ENCODE measurements at places on chromosomes 1 and 21.
A peak's percentile ranks its signal among the peaks of the same experiment; 100 is the strongest.

DNA sequence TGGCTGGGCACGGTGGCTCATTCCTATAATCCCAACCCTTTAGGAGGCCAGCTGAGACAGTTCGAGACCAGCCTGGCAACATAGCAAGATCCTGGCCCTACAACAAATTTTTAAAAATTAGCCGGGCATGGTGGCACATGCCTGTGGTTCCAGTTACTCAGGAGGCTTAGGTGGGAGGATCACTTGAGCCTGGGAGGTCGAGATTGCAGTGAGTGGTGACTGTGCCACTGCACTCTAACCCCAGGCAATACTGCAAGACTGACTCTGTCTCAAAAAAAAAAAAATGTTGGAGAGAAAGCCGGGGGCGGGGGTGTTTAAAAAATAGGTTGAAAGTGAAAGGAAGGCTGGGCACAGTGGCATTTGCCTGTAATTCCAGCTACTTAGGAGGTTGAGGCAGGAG lies 16.5 kb downstream of the CLDN19 start:
- DNase-seq = no peak
- no peak overlapping the region for H3K27ac ChIP-seq
- no peaks in the 10 kb centered on the region for H3K27me3 ChIP-seq
- H3K36me3 ChIP-seq = no peaks in the 10 kb centered on the region
- no peaks in the 10 kb centered on the region for H3K4me1 ChIP-seq

GRCh38 chr1:203117611-203118575 lies 9.6 kb upstream of the ADORA1 start:
- DNase-seq = peak; percentile 9
- no peak overlapping the region for H3K27ac ChIP-seq
- H3K4me1 ChIP-seq = no peaks in the 10 kb centered on the region
- no peak overlapping the region for H3K4me3 ChIP-seq
- H3K27me3 ChIP-seq = peaks cover 16% of the 10 kb centered on the region
- H3K36me3 ChIP-seq = no peaks in the 10 kb centered on the region

- H3K4me3 ChIP-seq = no peak overlapping the region
- H3K27me3 ChIP-seq = no peaks in the 10 kb centered on the region
- no peaks in the 10 kb centered on the region for H3K36me3 ChIP-seq
- DNase-seq = no peak
- H3K27ac ChIP-seq = no peak overlapping the region
- H3K4me1 ChIP-seq = no peaks in the 10 kb centered on the region
These were observed 88.9 kb downstream of the PIK3R3 start for GRCh38 chr1:46043458-46044017.

DNA sequence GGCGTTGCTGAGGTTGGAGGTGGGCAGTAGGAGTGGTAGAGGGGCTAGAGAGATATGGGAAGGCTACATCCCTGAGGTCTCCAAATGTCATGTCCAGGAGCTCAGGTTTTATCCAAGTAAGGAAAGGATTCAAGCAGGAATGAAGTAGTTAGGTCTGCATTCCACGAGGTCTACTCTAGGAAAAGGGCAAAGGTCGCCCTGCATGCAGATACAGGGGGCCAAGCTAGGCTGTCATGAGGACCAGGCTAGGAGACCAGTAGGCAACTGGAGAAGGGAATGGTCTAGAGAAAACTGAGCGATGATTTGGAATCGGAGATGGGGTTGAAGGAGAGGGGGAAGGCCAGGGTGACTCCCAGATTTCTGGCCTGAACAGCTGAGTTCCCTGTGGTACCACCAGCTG lies 48.7 kb downstream of the IRF2BP2 start:
- DNase-seq = no peak
- no peaks in the 10 kb centered on the region for H3K4me1 ChIP-seq
- H3K27me3 ChIP-seq = no peaks in the 10 kb centered on the region
- H3K27ac ChIP-seq = no peak overlapping the region
- H3K4me3 ChIP-seq = no peak overlapping the region

GRCh38 chr1:246591504-246591903 lies 25.2 kb downstream of the CNST start:
- H3K4me1 ChIP-seq = peaks cover 49% of the 10 kb centered on the region
- no peaks in the 10 kb centered on the region for H3K27me3 ChIP-seq
- no peak for DNase-seq
- H3K4me3 ChIP-seq = peak overlapping the region; percentile 42

GRCh38 chr1:29249170-29249691 lies 12.9 kb downstream of the PTPRU start:
- H3K4me3 ChIP-seq = no peak overlapping the region
- no peak overlapping the region for H3K27ac ChIP-seq
- H3K27me3 ChIP-seq = no peaks in the 10 kb centered on the region
- no peaks in the 10 kb centered on the region for H3K36me3 ChIP-seq
- DNase-seq = no peak
- H3K4me1 ChIP-seq = no peaks in the 10 kb centered on the region

DNA sequence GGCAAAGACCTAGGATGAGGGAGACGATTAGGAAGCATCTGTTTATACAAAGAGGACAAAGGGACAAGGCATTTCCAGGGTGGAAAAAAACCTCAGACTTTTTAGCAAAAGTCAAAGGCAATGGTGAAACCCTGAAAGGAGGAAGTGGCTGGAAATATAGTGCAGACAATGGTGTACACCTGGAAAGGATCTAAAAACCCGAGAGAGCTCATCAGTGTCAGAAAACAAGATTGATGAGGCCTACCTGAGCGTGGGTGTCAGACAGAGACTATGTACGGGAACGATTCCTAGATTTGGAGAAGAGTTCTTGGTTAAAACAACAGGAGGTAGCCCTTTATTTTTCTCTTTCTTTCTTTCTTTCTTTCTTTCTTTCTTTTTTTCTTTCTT lies 68.8 kb upstream of the HUNK start:
- H3K27ac ChIP-seq = no peak overlapping the region
- no peak overlapping the region for H3K4me3 ChIP-seq
- H3K36me3 ChIP-seq = no peaks in the 10 kb centered on the region
- H3K4me1 ChIP-seq = no peaks in the 10 kb centered on the region
- no peak for DNase-seq

DNA sequence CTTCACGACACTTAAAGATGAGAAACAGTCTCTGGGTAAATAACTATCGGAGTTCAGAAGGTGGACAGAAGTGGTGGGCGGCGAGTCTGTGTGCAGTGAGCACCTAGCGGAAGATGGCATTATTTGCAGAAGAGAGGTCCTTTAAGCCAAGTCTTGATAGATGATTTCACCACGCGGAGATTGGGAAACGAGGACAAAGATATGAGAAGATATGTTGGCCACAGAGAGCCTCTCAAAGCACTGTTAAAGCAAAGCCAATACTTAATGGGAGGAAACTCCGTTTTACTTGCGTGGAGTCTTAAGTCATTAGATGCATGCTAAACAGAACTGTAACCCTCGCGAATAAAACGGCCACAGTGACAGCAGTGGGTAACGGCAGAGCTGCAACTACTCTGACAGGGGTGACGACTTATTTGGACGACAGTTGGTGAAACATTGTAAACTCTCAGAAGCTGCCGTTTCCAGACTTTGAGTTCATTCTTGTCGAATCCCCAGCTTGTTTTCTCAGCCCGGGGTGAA lies 577 bp upstream of the CEP350 start:
- peaks cover 46% of the 10 kb centered on the region for H3K4me1 ChIP-seq
- H3K4me3 ChIP-seq = peak overlapping the region; percentile 98
- H3K27me3 ChIP-seq = no peaks in the 10 kb centered on the region
- no peaks in the 10 kb centered on the region for H3K36me3 ChIP-seq

DNA sequence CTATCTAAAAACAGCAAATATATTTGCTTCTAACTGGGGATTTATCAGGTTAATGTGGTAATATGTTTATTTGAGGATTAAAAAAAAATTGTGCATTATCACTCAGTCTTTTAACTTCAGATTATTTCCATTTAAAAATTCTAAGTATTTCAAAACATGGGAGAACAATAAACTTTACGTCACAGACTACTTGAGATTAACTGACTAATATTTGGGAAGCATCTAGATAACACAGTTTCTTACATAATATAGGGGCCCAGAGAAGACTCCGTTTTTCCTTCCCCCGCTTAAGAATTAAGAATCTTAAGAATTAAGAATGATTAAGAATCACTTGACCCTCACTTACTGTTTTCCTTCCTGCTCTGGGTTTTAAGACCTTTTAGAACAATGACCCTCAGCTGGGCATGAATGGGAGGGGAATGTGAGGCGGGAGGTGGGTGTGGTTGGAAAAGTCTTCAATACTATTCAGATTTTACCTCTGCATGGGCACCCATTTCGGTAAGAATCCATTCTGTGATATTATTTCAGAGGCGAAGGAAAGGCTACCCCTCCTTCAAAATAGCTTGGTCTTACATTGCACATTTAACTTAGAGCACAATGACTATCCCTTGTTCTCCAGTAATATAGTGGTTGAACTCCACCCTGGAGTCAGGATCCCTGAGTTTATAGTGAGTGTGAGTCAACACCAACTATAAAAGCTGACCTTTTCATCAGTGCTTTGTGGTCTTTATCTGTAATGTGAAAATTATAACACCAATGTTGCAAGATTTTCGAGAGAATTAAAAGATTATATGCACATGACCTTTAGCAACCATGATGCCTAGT lies 821.3 kb downstream of the USP25 start:
- no peak for DNase-seq
- no peaks in the 10 kb centered on the region for H3K4me1 ChIP-seq
- H3K27ac ChIP-seq = no peak overlapping the region
- no peaks in the 10 kb centered on the region for H3K27me3 ChIP-seq

DNA sequence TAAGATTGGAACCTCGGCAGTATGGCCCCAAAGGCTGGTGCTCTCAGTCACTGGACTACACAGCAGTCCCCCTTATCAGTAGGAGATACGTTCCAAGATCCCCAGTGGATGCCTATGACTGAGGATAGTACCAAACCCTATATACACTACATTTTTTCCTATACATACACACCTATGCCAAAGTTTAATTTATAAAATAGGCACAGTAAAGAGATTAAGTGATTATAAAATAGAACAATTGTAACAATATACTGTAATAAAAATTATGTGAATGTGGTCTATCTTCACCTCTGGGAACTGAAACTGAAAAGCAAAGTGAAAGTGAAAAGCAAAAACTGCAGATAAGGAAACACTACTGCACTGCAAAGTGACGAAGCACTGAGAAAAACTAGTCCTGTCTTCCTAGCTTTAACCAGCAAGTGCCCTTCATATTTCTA lies 96.8 kb downstream of the INTS7 start:
- H3K4me1 ChIP-seq = peaks cover 16% of the 10 kb centered on the region
- peak overlapping the region; percentile 31 for H3K27ac ChIP-seq
- DNase-seq = no peak
- peaks cover 5% of the 10 kb centered on the region for H3K36me3 ChIP-seq
- no peaks in the 10 kb centered on the region for H3K27me3 ChIP-seq

GRCh38 chr1:244187310-244187709 lies 136.2 kb downstream of the ZBTB18 start:
- H3K36me3 ChIP-seq = no peaks in the 10 kb centered on the region
- H3K27ac ChIP-seq = no peak overlapping the region
- DNase-seq = no peak

DNA sequence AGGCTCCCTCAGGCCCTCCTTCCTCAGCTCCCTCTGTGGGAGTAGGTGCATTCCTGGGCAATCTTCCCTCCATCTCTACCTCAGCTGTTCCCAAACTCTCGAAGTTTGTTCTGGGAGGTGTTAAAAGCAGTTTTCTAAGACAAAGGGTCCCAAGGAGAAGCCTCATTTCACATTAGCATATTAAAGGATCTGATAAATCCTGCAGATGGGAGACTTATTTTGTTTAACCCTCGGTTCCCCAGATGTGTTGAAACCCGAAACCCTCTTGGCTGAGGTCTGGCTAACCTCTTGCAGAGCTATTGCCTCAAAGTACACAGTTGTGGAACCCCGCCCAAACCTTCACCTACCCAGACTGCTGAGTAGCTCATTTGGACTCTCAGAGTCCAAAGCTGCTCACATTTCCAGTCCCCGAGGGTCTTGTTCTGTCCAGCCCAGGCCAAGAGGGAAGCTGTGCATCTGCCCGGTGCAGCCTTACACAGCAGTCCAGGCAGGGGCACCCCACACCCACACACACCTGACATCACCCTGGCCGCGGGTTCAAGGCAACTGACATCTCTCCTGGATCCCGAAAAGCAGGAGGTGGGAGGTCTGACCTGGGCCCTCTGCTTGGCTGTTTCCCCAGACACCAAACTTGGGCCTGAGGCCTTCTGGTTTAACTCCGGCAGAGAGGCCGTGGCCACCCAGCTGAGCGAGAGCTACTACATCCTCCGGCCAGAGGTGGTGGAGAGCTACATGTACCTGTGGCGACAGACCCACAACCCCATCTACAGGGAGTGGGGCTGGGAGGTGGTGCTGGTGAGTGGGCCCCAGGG lies 19.5 kb upstream of the SELENON start:
- H3K36me3 ChIP-seq = no peaks in the 10 kb centered on the region
- H3K4me3 ChIP-seq = no peak overlapping the region
- no peak overlapping the region for H3K27ac ChIP-seq
- H3K4me1 ChIP-seq = peaks cover 5% of the 10 kb centered on the region
- no peak for DNase-seq

GRCh38 chr1:154859151-154859785 lies 10.8 kb downstream of the KCNN3 start:
- no peaks in the 10 kb centered on the region for H3K4me1 ChIP-seq
- no peak overlapping the region for H3K4me3 ChIP-seq
- H3K27ac ChIP-seq = no peak overlapping the region
- no peak for DNase-seq

- no peak overlapping the region for H3K4me3 ChIP-seq
- H3K4me1 ChIP-seq = peaks cover 42% of the 10 kb centered on the region
- no peaks in the 10 kb centered on the region for H3K27me3 ChIP-seq
- no peak for DNase-seq
- peaks cover 59% of the 10 kb centered on the region for H3K36me3 ChIP-seq
- H3K27ac ChIP-seq = no peak overlapping the region
These were observed 2.6 kb downstream of the HECTD3 start for GRCh38 chr1:45008516-45008915.

DNA sequence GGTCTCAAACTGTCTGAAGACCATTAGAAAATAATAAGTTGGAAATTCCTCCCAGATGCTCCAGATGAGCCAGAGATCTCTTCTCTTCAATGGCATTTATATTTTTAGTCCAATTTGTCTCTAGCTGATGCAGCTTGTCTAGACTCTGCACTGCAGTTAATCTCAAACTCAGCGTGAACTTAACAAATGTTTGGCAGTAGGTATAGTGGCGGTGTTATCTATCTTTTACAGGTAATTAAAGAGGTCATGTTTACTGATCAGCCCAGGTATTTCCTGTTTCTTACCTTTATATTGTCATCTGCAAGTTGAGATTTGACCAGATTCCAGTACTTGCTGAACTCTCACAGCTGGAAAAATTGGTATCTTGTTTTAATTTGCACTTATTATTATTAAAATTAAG lies 1024.5 kb upstream of the ADGRL2 start:
- no peak overlapping the region for H3K4me3 ChIP-seq
- no peak for DNase-seq
